CD4-positive, CD25-positive, alpha-beta regulatory T cell (primary cell): ENCODE measurements at places on chromosomes 12 and 14. TPM values are rescaled to one million over a fixed set of nuclear protein-coding genes. Genes with fewer than 3 reads are reported as not detected.

PLA2G1B gene
- not detected for polyA plus RNA-seq

IKBIP gene
- polyA plus RNA-seq: 11.0 TPM

TMEM132C gene
- not detected for polyA plus RNA-seq

REM2 gene
- polyA plus RNA-seq: 1.5 TPM

INHBE gene
- polyA plus RNA-seq: not detected

CLEC7A gene
- polyA plus RNA-seq: 0.88 TPM

ACOT6 gene
- polyA plus RNA-seq: not detected

RBMS2 gene
- 0.23 TPM for polyA plus RNA-seq

ART4 gene
- not detected for polyA plus RNA-seq

TPH2 gene
- not detected for polyA plus RNA-seq

HPD gene
- polyA plus RNA-seq: not detected

IFNG-AS1 gene
- polyA plus RNA-seq: 0.24 TPM

CCDC177 gene
- polyA plus RNA-seq: not detected

HOXC9 gene
- polyA plus RNA-seq: not detected

KLRG1 gene
- 16.5 TPM for polyA plus RNA-seq

TRPV4 gene
- not detected for polyA plus RNA-seq

OAS1 gene
- 95.4 TPM for polyA plus RNA-seq

MMP17 gene
- polyA plus RNA-seq: not detected

SLC6A15 gene
- polyA plus RNA-seq: not detected

GPRC5D gene
- polyA plus RNA-seq: 1.3 TPM

SERPINA12 gene
- polyA plus RNA-seq: not detected

KCNA1 gene
- polyA plus RNA-seq: not detected

INSM2 gene
- not detected for polyA plus RNA-seq

MYF5 gene
- not detected for polyA plus RNA-seq

OTUB2 gene
- 0.46 TPM for polyA plus RNA-seq

DBX2 gene
- not detected for polyA plus RNA-seq

AQP2 gene
- polyA plus RNA-seq: not detected

PTGER2 gene
- 78.5 TPM for polyA plus RNA-seq

KCNH3 gene
- polyA plus RNA-seq: 1.1 TPM

OR11H7 gene
- not detected for polyA plus RNA-seq

FAM90A1 gene
- not detected for polyA plus RNA-seq

OR6C65 gene
- not detected for polyA plus RNA-seq

FOXM1 gene
- polyA plus RNA-seq: 1.7 TPM

KRT73 gene
- polyA plus RNA-seq: 1.4 TPM

TOMM20L gene
- not detected for polyA plus RNA-seq

MANSC4 gene
- polyA plus RNA-seq: 1.5 TPM

MYBPC1 gene
- polyA plus RNA-seq: not detected

GALNT16 gene
- not detected for polyA plus RNA-seq

HNRNPC gene
- 752 TPM for polyA plus RNA-seq

IAPP gene
- not detected for polyA plus RNA-seq

NR4A1 gene
- 0.42 TPM for polyA plus RNA-seq

CD27 gene
- polyA plus RNA-seq: 658 TPM
